Stimulated activated CD8-positive, alpha-beta memory T cell treated with anti-CD3 and anti-CD28 coated beads, Interleukin-4, amount 100 ng/mL, for 1 hour (primary cell): ENCODE measurements at places on chromosomes 12 and 14.

DNA sequence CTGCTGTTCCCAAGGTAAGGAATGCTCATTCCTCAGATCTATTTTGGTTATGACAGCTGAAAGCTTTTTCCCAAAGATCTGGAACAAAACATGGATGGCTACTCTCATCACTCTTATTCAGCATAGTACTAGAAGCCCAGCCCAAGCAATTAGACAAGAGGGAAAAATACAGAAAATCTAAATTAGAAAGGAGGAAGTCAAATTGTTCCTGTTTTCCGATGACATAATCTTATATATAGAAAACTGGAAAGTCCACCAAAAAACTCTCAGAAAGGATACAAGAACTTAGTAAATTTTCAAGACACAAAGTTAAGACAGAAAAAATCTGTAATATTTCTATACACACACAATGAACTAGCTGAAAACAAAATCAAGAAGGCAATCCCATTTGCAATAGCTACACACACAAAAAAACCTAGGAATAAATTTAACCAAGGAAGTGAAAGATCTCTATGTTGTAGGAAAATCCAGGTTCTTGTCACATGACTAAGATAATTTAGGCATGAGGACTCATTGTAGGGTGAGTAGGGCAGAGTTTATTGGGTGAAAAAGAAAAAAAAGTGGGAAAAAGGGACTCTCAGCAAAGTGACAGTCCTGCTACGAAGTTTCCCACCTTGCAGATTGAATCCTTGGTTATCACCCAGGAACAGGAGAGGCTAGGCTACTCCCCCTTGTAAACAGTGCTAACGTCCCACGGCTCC, 28.6 kb upstream of the KLRB1 start:
- no peak for DNase-seq

GRCh38 chr14:32383364-32384009, 54.4 kb downstream of the AKAP6 start:
- DNase-seq = no peak

GRCh38 chr12:131671871-131672270, 39.0 kb upstream of the SFSWAP start:
- DNase-seq = no peak

- no peak for DNase-seq
These were observed 12.8 kb downstream of the LEMD3 start for GRCh38 chr12:65182012-65182739.

DNA sequence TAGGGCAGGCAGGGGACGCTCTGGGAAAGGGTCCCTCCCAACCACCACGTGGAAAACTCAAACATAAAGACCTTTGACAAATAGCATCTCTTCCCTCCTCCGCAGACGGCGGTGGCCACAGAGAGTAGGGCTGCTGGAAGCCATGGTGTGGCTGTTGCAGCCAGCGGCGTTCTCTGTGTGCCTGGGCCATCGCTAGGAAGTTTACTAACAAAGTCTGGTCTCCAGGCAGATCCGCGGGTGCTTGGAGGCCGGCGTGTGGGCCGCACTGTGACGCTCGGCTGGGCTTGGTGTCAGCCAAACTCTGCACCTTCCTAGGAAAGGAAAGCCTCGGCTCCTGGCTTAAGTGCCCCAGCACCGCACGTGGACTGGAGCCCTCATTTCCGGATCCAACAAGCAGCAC, 65.6 kb downstream of the CCDC88C start:
- no peak for DNase-seq

- no peak for DNase-seq
These were observed 105.9 kb upstream of the BCAT1 start for GRCh38 chr12:25054783-25055144.

DNA sequence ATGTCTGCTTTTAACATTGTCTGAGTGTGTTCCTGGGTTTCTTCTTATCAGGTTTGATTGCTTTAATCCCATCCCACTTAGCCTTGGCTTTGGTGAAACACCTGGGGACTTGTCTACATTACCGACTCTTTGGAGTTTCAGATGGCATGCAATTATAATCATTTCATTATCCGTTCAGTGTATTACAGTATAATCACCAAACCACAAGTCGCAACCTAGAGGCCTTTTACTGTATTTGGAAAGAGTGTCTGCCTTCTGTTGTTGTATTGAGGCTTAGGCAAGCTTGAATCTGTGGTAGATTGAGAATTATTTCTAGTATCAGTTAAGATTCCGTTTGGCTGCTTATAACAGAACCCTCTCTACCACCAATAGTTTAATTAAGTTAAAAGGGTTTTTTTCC, 103.9 kb downstream of the TGFB3 start:
- DNase-seq = no peak

GRCh38 chr12:78674311-78675090, 190.1 kb upstream of the SYT1 start:
- no peak for DNase-seq

DNA sequence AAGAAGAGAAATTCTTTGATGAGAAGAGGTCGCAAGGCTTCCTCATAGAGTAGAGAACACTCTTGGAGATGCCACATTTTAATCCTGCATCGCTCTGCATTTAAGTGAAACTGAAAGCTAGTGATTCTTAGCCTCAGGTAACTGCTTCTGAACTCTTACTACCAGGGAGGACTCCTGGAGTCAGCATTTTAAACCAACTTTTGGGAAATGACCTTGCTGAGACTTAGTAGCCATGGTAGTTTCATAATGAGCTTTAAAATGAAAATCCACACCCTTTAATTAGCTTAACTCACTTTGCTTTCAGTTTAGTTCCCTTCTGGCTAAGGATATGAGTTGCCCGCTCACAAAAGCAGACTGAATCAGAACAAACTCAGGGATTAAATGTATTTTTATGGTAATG, 80.3 kb downstream of the SYNE2 start:
- DNase-seq = no peak
